ENCODE measurements at places on chromosomes 6 and 20. TPM values are rescaled to one million over a fixed set of nuclear protein-coding genes. Genes with fewer than 3 reads are reported as not detected.

DNA sequence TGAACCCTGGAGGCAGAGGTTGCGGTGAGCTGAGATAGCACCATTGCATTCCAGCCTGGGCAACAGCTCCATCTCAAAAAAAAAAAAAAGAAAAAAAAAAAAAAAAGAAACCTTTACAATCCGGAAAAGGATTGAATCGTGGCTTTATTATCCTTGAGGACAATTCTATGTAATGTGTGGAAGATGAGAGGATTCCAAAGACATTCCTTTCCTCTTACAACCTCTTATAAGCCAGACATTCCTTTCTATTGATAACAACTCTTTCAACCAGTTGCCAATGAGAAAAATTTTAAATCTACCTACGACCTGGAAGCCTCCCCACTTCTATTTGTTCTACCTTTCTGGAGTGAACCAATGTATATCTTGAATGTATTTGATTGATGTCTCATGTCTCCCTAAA, 91.2 kb upstream of the EEF1E1 start:
- DNase-seq = no peak

GRCh38 chr6:168545428-168545827, 104.4 kb downstream of the SMOC2 start:
- DNase-seq = no peak

DNA sequence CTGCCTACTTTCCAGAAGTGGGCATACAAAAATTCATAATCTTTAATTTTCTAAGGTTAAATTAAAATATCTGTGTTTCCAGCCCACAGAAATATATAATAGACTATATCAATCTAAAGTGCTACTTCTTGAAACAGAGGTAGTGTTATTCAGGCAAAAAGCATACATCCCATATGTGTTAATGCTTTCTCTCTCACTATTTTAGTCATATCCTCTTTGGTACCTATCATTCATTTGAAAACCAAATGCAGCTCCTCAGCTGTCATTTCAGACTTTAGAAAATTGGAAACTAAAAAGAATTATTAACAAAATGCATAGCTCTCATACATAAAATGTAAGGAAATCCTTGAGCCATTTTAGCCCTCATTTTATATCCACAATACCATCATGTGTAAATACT, 925 bp downstream of the FHL5 start:
- DNase-seq = no peak

- DNase-seq = no peak
These were observed 49.9 kb downstream of the TULP4 start for GRCh38 chr6:158361961-158362669.

DNA sequence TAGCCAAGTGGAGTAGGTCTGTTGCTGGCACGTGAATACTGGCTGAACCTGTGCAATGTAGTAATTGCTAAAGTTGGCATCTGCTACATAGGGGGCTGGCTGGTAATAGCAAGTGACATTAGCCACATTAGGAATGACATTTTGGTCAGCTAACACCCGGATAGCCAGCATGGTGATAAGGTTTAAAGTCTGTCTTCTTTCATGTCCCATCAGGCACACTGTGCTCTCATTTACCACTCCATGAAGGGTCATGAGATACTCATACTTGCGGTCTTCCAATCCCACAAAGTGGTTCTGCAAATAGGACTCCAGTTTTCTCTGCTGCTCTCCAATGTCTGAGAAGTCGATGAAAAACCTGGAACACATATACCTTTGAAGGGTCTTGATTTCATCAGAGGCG, 2.8 kb downstream of the TENT5A start:
- DNase-seq = no peak

GRCh38 chr6:105692613-105693215, 289.8 kb upstream of the PREP start:
- DNase-seq = no peak

GRCh38 chr6:38684237-38684636, 18.7 kb downstream of the GLO1 start:
- DNase-seq = no peak

DNA sequence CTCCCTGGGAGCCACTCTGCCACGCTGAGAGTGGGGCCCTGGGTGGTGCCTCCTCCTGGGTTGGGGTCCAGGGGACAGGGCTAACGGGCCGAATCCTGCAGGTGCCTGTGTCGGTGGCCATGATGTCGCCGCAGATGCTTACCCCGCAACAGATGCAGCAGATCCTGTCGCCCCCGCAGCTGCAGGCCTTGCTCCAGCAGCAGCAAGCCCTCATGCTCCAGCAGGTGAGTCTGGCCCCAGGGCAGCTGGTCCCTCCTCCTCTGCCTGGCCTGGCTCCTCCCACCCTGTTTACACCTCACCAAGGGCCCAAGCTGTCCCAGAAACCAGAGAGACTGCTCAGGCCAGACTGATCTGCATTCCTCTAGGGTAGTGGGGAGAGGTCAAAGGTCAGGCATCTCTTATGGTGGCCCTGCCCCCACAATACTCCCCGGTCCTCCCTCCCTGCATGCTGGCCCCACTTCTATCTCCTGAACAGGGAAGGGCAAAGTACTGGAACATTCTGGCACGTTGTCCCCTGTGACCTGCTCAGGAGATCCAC, 38.6 kb downstream of the FOXP4 start:
- DNase-seq = peak; percentile 75

DNA sequence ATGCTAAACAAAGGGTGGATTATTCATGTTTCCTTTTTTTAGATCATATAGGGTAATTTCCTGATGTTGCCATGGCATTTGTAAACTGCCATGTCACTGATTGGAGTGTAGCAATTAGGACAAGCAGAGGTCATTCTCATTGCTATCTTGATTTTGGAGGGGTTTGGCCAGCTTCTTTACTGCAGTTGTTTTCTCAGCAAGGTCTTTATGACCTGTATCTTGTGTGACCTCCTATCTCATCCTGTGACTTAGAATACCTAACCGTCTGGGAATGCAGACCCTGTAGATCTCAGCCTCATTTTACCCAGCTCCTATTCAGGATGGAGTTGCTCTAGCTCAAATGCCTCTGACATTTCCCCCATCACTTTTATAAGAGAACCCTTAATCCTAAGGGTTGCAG, 53.6 kb downstream of the CDS2 start:
- no peak for DNase-seq

DNA sequence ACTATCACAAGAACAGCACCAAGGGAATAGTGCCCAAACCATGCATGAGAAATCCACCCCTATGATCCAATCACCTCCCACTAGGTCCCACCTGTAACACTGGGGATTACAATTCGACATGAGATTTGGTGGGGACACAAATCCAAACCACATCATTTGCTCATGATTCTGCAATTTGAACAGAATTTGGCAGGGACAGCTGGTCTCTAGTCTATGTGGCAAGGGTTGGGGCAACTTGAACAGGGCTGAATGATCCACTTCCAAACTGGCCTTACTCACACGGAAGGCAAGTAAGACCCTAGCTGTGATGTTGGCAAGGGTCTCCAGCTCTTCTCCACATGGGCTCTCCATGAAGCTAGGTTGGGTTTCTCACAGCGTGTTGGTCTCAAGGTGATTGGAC, 10.1 kb upstream of the FKBP5 start:
- no peak for DNase-seq

DNA sequence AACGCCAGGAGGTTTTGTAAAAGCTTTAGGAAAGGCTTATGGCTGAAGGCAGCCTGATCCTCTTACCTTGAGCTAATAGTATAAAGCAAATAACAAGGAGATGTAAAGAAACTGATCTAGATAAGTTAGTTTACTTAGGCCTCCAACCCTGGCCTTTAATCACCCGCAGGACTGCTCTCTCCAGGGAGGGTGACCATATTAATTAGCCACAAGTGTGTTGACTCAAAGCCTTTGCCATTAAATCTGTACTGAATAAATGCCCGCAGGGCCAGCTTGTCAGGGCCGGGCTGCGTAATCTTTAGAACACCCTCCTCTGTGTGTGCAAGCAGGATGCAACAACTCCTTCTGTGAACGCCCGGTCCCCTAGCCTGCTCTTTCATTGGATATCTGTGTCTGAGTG, 6.1 kb upstream of the PRSS16 start:
- no peak for DNase-seq

DNA sequence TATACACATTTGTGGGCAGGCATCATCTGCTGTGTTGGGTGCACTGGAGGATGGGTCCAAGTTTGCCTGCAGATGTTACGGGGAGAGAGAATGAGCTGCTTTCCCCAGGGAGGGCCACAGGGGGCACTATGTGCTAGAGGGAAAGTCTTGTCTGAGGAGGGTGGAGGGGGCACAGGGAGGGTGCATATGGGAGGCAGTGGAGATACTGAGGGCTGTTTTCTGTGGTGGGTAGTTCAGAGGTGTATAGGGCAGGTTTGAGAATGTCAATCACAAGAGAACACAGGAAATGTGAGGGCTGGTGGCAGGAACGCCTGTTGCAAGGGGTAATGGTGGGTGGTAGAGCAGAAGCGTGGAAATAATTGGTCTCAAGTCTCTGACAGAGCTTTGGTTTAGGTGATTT, 7.7 kb upstream of the PTPRA start:
- no peak for DNase-seq

DNA sequence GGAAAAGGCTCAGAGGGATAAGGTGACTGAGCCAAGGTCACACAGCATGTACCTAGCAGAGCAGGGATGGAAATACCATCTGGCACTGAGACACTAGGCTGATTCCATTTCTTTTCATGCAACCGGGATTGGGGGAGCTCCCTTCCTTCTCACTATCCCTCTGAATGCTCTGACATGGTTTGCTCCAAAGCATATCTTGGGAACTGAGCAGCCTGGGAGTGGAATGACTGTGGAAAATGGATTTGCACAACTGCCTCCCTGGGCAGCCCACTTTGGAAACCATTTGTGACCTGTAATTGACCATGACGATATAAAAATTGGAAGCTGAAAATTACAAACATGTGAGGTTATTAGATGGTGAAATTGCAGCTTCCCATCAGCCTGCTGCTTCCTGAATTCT, 309.0 kb upstream of the CHD6 start:
- no peak for DNase-seq

The PRND gene
- polyA plus RNA-seq = not detected

The RRP36 gene
- 32.9 TPM for polyA plus RNA-seq

The CST5 gene
- 0.46 TPM for polyA plus RNA-seq

The HCK gene
- polyA plus RNA-seq = 2.3 TPM

The GRM4 gene
- polyA plus RNA-seq = 2.2 TPM

The HLA-DQA1 gene
- 4.5 TPM for polyA plus RNA-seq

The PRSS16 gene
- polyA plus RNA-seq = 17.6 TPM

The CST4 gene
- polyA plus RNA-seq = not detected

The HLA-DRB5 gene
- polyA plus RNA-seq = not detected

The CYP24A1 gene
- polyA plus RNA-seq = not detected

The SGK1 gene
- polyA plus RNA-seq = 92.7 TPM

The FOXO3 gene
- polyA plus RNA-seq = 11.3 TPM

The KHDC1L gene
- polyA plus RNA-seq = 0.38 TPM

The CST2 gene
- 7.5 TPM for polyA plus RNA-seq

The FOXQ1 gene
- polyA plus RNA-seq = 2.6 TPM

The SLC12A5 gene
- polyA plus RNA-seq = 12.9 TPM

The MUC21 gene
- 0.23 TPM for polyA plus RNA-seq

The EPPIN gene
- not detected for polyA plus RNA-seq

The NMBR gene
- polyA plus RNA-seq = not detected
